ENCODE measurements at places on chromosomes 7 and 10.

DNA sequence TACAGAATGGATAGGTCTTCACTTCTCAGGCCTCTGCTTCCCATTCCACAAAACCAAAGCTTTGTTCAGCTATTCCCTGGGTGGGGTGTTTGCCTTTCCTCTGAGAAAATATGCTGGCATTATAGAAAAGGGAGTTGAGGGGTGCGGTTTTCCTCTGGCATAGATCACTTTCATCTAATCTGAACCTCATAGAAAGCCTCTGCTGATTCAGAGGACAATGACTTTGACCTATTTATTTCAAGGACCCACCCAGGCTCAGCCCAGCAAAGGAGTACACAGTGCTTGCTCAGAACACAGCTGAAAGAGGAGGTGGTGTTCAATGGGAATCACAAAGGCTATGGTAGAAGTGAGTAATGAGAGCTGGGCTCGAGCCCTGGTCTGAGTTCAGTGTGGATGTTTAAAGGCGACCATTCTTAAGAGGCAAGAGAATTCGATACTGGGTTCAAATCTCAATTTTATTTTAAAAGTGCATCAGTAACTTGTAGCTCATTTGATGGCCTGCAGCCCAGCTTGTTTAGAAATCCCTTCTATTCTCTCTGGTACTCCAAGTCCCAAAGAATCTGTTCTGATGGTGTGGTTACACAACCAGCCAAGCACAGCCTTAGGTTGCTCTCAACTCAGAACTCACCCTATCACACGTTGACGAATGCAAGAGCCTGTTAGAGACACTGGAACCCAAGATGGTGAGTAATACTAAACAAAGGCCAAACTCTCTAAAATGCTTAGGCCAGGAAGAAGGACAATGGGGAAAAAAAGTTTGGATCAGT is 1012.8 kb downstream of the LRMDA start:
- no peak for DNase-seq

- DNase-seq, result no peak
These were observed 32.3 kb downstream of the RASGEF1A start for GRCh38 chr10:43234471-43235041.

DNA sequence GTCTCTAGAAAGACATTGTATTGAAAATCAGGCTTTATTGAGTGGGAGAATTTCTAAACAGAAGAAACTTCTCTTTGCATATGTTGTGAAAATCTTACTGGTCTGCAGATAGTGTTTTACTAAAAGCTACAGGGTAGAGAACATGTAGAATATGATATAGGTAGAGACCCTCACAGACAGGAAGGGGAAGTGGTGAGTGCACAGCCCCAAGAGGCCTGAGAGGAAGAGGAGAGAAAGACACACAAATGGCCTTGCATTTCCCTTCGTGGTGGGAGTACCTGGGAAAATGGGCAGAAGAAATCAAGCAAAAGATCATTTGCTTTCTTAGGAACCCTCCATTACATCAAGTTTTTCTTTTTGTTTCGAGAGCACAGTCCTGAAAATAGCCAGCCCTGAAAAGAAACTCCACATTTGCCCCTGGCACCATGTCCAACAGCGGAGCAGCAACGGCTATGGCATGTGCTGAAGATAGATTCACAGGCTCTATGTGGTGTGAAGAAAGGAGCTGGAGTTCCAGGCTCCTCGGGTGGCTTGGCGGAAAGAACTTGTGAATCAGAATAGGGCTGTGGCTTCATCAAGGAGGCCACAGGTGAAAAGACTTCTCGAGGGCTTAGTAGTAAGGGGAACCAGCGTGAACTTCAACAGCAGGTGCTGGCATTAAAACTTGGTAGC is 143.5 kb downstream of the CALCR start:
- DNase-seq, result no peak

DNA sequence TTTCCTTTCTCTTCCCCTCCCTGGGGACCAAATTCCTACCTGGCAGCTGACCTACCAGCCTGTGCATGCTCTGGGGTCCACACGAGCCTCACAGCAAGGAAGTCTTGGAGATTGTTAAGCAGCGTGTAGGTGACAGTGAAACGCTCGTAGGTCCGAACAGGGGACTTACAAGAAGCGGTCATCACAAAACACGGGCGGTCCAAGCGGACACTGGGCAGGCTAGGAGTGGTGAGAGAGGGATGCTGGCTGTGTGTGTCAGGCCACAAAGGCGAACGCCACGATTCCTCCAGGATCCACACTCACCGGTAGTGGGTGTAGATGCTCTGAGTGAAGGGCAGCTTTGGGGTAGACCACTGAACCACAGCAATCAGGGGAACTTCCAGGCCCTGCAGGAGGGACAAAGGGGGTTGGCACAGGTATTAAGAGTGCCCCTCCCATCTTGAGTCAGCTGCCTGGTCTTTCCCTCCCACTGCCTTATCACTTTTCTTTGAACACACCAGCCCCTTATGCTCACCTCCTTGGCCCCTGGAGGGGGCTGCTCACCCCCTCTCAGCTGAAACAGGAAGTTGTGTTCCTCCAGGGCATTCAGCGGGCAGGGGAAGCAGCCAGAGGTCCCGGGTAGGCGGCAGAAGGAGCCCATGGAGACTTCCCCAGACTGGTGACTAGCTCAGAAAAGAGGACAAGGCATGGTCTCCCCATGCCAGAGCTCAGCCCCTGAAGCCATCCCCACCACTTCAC is 2.0 kb downstream of the TRAPPC14 start:
- no peak for DNase-seq

- DNase-seq, result peak; percentile 8
These were observed 84.0 kb downstream of the NRBF2 start for GRCh38 chr10:63217120-63217605.

- no peak for DNase-seq
These were observed 14.9 kb upstream of the CPA5 start for GRCh38 chr7:130329681-130330080.

DNA sequence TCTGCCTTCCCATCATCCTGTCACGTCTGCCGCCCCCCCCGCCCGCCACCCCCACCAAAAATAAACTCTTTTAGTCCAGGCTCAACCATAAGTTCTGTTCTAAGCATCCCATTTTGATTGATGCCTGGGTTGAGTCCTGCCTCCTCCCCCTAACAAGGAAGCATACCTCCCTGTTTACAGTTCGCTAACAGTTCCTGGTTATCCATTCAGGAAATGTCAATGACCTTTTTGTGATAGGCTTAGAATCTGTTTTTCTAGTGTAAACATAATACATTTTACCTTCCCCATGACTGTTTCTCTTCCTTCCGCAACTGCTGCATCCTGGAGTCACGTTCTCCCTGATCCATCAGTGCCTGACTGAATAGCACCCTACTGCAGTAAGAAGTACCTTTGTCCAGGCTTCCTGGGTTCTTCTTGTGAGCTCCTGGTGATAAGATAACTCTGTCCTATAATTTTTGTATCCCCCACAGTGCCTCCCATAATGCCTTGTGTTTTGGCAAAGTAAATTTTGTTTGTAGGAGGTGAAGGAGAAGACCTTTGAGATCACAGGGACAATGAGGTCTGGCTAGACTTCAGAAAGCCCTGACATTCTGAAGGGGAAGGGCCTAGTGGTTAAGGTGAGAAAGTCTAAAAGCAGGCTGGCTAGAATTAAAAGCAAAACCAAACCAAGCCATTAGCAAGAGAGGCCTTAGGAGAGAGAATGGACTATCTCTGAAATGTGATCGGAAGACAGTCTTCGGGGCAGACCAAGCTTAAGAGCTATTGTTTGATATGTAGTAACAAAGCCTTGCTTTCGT is 7.3 kb downstream of the AGFG2 start:
- no peak for DNase-seq

DNA sequence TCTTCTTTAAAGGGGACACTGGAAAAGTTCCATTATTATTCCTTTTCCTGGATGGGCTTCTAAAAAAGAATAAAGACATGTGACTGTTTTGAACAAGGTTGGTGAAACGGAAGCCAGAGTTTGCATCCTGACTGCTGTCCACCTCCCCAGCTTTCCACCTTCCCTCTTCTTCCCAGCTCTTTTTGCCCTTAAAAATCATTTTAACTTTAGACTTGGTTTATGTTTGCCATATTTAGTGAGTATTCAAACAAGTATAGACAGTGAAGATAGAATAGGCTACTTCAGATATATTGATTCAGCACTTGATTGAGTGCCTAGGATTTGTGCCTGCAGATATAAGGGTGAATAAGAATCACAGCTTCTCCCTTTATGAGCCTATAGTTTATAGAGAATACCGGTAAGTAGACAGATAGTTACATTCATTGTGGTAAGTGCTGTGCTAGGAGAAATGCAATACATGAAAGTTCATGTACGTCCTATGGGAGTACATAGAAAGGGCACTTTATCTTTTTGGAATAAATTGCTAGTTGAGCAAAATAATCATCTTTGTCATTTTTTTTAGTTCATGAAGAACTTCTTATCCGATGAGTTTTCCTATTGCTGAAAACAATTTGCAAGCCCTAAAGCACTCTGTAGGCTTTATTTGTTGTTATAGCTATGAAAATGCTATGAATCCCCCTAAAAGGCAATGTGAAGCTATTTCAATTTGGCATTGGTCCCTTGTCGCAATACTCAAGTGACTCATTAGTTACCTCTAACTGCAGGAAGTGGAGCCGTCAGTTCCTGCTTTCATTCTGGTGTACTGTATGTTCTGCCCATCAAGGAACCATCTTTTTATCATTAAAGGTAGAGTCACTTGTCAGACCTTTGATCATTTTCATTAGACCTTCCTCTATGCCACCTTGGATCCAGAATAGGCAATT is 57.2 kb upstream of the STRIP2 start:
- DNase-seq, result no peak

- no peak for DNase-seq
These were observed 122.5 kb upstream of the LANCL2 start for GRCh38 chr7:55242613-55243012.

- no peak for DNase-seq
These were observed 48.8 kb upstream of the PSAP start for GRCh38 chr10:71899665-71900412.

DNA sequence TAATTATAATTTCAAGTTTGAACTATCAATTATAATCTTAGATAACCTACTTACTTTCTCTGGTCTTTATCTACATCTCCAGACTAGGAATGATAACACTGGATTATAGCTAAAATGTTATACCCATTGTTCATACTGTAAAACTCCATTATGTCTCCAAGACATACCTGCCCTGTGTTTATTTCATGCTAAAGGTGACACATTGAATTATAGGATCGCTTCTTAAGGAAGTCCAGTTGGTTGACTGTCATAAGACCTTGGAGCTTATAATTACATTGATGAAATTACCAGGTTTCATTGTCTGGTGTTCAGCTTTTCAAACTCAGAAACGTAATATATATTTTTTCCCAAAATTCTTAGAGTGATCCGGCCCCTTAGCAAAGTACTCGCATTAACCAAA is 15.5 kb upstream of the HERC4 start:
- no peak for DNase-seq

GRCh38 chr10:73042130-73042529 is 54.5 kb downstream of the P4HA1 start:
- no peak for DNase-seq

DNA sequence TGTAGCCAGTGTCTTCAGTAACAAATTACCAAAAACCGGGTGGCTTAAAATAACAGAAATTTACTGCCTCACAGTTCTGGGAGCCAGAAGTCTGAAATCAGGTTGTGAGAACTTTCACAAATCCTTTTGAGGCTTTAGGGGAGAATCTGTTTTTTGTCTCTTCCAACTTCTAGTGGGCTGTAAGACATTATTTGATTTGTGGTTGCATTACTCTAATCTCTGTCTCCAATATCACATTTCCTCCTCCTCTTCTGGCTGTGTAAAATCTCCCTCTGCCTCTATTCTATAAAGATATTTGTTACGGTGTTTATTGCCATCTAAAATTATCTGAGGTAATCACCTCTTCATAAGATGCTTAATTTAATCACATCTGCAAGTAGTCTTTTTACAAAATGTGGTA is 1039.6 kb upstream of the LRRN3 start:
- DNase-seq, result no peak

DNA sequence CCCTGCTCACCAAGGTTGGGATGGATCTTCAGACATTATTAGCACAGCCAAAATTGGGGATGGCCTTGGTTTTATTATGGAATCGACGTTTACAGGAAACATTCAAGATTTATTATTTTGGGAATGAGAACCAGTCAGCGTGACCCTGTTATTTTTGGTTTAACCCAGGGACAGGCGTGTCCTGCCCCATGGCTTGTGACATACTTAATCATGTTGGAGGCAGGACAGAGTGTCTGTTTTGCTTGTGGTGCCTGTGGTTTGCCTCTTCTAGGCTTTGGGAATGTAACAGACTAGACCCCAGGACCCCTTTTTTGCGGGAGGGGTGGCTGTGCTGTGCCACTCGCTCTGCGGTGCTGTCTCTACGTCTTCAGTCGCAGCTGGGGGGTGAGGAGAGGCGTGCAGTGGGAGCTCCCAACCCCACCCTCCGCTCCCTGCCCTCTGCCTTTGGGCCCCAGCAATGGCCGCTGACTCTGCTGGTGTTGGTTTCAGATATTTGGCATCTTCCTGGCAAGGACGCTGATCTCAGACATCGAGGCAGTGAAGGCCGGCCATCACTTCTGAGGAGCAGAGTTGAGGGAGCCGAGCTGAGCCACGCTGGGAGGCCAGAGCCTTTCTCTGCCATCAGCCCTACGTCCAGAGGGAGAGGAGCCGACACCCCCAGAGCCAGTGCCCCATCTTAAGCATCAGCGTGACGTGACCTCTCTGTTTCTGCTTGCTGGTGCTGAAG is 20.1 kb upstream of the SH2D4B start:
- no peak for DNase-seq

DNA sequence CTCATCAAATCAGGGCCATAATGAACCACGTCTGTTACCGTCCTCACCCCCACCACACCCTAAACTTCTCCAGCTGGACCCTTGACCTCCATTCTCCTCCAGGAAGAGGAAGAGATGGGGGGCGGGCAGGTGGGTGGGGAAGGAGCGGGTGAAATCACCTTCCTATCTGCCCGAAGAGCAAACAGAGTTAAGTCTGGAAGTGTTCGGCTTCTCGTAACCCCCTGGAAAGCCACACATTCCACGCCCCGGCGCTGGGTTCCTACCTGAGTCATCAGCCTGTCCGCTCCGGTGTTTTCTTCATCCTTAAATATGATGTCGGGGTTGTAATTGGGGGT is 736 bp downstream of the SHH start:
- DNase-seq, result no peak

DNA sequence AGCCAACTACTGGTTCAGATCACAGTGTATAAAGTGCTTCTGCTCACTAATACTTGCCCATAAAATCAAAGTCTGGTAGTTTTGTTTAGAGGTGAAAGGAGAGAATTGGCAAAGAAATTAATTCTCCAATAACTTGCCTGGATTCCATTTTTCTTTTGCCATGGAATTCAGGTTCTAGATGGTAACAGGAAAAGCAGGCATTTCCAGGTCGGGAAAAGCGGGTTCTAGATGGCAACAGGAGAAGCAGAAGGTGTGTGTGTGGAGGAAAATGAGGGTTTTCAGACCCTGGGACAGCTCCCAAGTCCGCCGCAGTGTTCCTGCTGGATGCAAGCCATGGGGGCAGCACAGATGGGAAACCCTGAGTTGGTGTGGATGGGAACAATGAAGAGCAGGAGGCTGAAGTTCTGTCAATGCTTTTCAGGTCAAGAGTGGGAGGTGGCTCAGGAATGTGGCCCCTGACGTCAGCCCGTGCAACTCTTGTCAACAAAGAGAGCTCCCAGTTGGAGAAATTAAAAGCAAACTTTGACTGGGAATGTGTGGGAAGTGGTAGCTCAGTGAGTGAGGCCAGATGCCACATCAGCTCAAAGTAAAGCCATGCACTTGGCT is 696.7 kb downstream of the LRMDA start:
- no peak for DNase-seq
